ENCODE measurements at places on chromosomes 4 and X.

GRCh38 chr4:87622303-87622702 lies 14.0 kb downstream of the DSPP start:
- no peak for DNase-seq

- no peak for DNase-seq
These were observed 126.1 kb downstream of the ARHGEF9 start for GRCh38 chrX:63658920-63659319.

- no peak for DNase-seq
These were observed 24.4 kb upstream of the ZNF718 start for GRCh38 chr4:99863-100262.

GRCh38 chrX:37746218-37746941 lies 33.5 kb upstream of the CYBB start:
- DNase-seq: no peak

- DNase-seq: no peak
These were observed 1831.8 kb downstream of the PCDH7 start for GRCh38 chr4:32551943-32552342.

GRCh38 chr4:136562834-136563233 lies 969.5 kb downstream of the PCDH18 start:
- DNase-seq: no peak

DNA sequence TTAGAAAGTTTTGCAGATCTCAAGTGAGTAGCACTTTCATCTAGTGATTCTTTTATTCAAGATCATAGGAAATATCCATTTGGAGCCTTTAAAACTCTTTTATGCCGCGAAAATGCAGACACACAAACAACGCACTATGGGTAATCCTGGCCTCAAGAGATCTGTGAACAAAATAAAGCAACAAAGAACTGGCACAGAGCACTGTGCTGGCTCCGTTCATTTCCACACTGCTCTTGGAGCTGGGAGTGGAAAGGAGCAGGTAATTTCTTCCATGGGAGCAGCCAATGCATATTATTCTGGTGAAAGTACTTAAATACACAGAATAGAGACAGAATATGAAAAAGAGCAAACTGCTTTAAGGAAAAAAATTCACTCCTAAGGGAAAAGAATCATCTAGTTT lies 172.7 kb upstream of the FRG1 start:
- no peak for DNase-seq

GRCh38 chr4:13378973-13379759 lies 105.0 kb downstream of the RAB28 start:
- no peak for DNase-seq

GRCh38 chr4:151721466-151721865 lies 39.3 kb downstream of the GATB start:
- no peak for DNase-seq

GRCh38 chr4:143344041-143344440 lies 7.4 kb downstream of the GAB1 start:
- no peak for DNase-seq

GRCh38 chr4:7354927-7355326 lies 79.8 kb downstream of the PSAPL1 start:
- no peak for DNase-seq

DNA sequence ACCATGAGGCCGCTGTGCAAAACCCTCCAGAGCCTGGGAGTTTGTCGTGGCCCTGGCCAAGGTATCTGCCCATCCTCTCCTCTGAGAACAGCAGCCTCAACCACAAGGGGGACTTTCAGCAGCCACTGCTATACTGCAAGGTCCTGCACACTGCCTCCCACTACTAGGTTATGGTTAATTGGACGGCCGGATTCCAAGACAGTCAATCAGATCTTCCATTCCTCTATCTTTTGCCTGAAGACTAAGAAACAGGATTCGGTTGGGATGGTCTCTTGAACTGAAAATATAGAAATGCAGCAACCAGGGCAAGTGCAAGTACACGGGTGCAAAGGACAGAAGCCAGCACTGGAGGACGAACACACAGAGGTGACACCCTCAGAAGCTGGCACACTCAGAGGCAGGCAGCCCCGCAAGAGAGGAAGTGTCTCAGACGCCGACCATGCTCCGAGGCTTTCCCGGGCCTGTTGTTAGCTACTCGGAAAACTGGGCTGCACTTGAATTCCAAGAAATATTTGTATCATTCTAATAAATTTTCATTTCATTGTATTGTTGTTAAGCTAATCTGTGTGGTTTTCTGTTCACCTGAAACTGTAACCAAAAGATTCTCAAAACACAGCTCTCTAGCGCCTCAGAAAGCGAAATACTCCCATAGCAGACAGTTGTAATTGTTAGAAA lies 63.3 kb downstream of the AFAP1 start:
- no peak for DNase-seq

- no peak for DNase-seq
These were observed 153.5 kb downstream of the SLC10A7 start for GRCh38 chr4:146368209-146368608.

- no peak for DNase-seq
These were observed 406.6 kb downstream of the PCDH10 start for GRCh38 chr4:133555671-133556070.

DNA sequence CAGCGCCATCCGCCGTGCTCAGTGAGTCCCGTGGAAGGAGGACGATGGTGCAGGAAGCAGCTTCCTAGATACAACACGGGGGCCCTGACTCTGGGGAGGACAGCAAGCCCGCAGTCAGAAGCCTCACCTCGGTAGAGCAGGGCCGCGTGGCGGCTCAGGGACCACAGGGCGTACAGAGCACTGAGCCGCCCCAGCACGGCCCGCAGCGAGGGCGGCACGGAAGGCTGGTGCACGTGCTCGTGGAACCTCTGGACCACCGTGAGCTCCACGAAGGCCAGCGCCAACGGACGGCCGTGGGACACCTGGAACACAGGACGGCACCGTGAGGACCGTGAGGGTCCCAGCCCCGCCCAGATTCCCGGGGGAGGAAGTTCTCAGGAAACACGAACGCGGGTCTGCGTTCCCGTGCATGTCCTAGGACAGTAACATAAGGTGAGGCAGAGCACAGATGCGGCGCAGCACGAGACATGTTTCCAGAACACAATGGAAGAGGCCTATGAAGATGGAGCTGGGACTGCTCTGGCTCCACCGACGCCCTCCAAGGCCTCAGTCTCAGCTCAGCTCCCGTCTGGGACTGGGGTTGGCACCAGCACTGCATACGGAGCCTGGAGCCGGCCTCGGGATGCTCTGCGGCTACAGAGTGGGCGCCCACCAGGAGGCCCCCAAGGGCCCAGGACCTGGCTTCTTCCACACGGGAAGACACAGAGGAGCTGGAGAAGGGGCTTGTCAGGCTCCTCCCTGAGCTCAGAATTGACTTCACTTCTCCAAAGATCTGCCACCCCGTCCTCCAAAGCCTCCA lies 65.5 kb downstream of the ACOX3 start:
- DNase-seq: no peak

DNA sequence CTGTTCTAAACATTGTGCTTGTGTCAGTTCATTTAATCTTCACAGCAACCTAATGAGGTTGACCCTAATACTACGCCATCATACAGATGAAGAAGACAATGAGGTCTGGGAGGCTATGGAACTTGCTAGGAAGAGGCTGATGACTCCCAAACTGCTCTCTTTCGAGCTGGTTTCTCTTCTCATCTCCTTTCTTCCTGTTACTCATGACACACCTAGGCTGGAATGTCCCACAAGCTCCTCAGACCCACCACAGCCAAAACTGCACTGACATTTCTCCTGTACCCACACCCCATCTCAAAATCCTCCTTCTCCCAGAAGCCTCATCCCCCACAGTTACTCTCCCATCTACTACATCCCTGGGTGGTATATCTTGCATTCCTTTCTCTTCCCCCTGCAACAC lies 27.4 kb upstream of the PJA1 start:
- DNase-seq: no peak

DNA sequence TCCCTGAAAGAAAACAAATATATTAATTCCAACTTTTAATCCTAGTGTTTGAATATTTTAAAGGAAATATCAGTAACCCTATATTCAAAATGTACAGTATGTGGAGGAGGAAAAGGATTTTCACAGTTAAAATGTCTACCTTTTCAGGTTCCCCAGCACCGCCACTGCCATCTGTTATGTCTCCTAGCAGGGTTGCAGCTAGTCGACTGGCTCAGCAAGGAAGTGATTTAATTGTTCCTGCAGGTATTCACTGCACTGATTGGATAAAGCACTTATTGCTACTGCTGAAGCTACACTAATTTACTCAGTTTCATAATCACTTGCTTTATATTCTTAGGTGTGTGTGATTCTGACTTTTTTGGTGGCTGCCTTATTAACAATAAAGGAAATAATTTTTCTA lies 65.5 kb upstream of the FHDC1 start:
- no peak for DNase-seq

DNA sequence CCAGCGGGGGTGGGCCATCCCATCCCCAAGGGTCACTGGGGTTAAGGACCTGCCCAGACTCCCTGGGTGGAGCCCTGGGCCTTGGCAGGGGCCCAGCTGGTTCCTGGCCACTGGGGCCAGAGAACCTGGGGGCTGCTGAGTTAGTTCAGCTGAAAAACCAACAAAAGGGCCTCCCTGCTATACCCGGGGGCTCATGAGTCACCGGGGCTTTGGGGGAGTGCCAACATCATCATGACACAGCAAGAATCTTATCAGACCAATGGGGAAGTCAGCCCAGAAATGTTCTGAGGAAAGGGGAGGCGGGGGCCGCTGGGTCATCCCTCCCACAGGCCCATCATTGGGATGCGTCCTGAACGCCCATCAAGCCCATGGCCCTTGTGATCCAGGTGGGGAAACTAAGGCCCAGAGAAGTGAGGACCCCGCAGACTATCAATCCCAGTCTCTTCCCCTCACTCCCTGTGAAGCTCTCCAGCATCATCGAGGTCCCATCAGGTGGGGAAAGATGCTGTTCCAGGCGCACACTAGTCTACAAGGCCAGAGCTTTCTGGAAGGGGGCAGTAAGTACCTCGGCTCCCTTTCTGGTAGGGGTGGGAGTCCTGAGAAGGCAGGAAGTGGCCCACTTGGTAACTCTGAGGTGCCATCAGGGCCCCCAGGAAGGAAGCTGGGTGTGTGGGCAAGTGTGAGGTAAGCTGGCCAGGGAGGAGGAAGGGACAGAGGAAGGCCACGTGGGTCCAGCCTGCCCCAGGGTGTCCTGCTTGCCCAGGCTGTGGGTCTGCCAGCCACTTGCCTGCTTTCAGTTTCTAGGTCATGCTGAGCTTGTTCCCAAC lies 4.5 kb downstream of the G6PD start:
- DNase-seq: peak; percentile 86

DNA sequence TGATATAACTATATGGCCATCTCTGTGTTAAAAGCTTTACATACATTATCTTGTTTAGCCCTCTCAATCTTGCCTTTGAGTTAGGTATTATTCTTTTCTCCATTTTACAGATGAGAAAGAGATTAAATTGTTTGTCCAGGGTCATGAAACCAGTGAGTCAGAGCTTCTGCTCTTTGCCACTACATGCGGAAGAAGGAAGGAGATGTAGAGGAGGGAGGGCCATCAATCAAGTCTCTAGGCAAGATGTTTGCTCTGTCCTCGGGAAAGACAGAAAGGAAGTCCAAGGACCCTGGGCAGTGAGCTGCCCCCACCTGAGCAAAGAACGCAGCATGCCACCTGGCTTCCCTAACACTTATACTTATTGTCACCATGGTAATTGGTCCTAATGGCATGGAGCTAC lies 133.7 kb upstream of the IL1RAPL2 start:
- DNase-seq: no peak

GRCh38 chr4:156889616-156890594 lies 81.7 kb downstream of the PDGFC start:
- no peak for DNase-seq

- DNase-seq: no peak
These were observed 6.1 kb upstream of the SPON2 start for GRCh38 chr4:1178300-1179088.

GRCh38 chrX:101206471-101206870 lies 13.1 kb upstream of the DRP2 start:
- no peak for DNase-seq

- DNase-seq: no peak
These were observed 812 bp upstream of the KDM6A start for GRCh38 chrX:44871931-44872820.

GRCh38 chr4:3874028-3874415 lies 107.8 kb downstream of the ADRA2C start:
- no peak for DNase-seq

- DNase-seq: no peak
These were observed 10.2 kb upstream of the YIPF6 start for GRCh38 chrX:68488657-68489056.

DNA sequence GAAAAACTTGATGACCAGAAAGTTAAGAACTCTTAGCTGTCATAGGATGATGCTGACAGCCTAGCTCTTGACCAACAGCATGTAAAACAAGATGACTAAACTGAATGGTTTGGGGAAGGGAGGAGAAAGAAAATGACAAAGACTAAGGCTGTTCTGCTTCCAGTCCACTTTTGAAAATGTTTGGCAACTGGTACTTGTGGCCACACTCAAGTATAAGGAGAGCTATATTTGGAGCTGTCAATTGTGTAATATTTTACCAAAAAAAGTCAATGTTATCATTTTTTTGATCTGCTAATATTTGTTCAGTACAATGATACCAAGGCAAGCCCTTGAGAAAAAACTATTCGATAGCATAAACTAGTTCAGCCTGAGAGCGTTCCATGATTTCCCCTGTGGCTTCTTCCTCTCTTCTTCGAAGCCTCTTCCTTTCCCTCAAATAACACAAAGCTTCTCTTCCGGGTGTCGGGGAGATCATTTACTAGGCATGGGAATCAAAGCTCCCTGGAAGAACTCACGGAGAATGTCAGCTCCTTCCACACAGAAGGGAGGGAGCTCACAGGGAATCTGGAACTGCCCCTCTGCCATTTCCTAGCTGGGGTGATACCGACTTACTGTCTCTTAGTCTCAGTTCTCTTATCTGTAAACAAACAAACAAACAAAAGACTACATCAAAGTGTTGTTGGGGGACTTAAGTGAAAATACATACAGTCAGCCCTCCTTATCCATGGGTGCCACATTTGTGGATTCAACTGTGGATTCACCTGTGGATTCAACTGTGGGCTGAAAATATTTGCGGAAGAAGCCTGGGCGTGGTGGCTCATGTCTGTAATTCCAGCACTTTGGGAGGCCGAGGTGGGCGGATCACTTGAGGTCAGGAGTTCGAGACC lies 82.6 kb downstream of the SCD5 start:
- DNase-seq: no peak
